Skeletal muscle cell (primary cell): ENCODE measurements at places on chromosomes 13 and 19.

DNA sequence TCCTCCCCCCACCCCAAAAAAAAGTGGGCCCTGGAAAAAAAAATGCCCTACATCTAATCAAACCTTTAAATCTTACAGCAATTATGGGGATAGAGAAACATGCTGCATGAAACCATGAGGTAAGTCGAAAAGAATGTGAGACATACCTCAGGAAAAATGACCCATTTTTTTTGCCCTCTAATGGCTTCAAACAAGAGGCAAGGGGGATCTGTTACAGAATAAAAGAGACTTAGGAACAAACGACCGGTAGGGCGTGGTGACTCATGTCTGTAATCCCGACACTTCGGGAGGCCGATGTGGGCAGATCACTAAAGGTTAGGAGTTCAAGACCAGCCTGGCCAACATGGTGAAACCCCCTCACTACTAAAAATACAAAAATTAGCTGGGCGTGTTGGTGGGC lies 8.4 kb downstream of the RGL3 start:
- DNase-seq = no peak

DNA sequence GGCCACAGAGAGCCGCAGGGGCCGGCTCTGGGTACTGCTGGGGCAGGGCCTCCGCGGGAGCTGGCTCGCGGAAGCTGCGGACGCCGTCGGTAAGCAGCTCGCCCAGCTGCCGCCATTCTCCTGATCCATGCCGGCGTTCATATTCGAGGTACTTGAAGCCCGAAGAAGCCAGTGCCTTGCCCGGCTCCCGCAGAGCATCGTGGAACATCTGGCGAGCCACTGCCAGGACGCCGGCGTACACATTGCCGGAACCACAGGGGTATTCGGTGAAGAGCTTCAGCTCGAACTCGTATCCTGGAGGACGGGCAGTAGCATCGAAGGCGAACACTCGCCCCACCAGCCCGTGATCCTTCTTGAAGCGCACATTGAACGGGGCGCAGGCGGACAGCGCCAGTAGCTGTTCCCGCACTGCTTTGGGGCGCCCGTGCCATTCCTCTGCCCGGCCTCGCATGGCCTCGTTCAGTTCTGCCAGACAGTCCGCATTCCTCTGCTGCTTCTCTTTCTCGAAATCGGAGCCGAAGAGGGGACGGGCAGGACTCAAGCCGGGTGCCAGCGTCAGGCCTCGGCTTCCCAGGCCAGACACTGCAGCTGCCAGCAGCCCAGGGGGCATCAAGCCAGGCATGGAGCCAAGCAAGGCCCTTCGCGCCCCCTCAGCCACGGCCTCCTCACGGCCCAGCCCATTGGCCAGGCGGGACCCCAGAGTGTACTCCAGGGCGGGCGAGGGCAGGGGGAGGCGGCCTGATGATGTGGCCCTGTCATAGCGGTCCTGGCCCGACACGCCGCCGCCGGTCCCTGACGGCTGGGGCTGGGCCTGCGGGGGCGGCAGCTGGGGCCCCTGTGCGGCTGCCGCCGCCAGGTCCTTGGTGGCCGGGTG lies 1.0 kb downstream of the IRF2BP1 start:
- DNase-seq = no peak

DNA sequence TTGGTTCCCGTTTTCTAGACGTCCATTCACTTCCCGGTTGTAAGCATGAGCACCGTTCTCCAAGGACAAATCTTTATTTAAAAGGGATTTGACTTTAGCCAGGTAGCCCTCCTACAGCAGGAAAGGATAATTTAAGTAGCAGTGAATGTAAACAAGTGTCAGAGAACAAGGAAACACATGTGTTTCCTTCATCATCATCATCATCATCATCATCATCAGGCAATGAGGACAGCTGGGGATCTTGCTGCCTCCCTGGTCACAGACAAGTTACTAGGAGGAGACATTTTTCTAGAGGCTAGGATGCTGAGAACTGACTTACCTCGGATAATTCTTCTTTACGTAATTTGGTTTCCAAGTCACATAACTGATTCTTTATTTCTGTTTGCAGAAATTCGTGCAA lies 14.3 kb downstream of the DNMT1 start:
- no peak for DNase-seq

DNA sequence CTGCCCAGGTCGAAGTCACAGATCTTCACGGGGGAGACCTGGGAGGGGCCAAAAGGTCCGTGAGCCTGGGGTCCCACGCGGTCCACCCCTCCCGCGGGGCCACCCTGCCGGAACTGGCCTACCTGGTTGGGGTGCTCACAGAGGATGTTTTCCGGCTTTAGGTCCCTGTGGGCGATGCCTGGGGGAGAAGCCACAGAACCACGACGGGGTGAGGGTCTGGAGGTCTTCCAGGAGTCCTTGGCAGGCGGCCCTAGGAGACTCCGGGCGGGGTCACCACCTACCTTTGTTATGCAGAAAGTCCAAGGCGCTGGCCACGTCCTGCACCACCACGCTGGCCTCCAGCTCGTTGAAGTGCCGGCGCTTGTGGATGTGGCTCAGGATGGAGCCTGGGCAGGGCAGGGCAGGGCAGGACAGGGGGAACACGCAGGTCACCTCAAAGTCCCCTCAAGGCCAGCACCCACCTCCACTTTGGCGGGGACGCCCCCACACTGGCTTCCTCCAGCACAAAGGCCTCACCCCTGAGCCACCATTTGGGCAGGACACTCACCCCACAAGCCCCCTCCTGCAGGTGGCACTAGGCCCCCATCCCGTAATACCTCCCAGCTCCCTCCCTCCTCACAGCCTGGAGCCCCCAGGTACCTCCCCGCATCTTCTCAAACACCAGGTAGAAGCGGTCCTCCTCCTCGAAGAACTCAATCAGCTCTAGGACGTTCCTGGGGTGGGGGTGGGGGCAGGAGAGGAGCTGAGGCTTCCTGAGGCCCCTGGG lies 8.4 kb downstream of the MKNK2 start:
- no peak for DNase-seq

DNA sequence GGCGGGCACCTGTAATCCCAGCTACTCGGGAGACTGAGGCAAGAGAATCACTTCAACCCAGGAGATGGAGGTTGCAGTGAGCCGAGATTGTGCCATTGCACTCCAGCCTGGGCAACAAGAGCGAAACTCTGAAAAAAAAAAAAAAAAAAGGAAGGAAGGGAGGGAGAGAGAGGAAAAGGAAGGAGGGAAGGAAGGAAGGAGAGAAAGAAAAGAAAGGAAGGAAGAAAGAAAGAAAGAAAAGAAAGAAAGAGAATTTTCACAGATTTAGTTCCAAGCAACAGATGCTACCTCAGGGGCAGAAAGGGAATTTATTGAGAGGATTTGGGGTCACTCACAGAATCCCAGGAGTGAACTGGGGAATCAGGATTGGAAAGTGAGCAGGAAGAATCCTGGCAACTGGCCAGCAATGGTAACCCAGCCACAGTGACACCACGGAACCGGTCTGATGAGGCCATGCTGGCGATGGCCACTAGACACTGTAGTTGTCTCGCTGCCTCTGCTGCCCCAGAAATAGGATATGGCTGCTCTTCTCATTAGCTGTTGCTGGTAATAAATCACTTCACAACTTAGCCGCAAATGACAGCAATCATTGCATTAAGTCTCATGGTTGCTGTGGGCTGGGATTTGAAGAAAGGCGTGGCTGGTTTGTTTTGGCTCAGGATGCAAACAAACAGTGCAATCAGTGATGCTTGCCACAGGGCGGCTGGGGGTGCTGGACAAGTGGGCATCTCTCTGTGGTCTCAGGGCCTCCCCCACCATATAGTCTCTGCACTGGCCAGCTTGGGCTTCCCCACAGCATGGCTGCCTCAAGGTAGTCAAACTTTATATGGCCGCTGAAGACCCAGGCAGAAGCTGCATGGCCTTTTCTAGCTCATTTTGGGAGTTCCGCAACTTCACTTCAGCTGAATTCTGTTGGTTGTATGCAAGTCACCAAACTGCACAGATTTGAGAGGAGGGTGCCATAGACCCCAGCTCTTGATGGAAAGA lies 5.2 kb upstream of the BCAM start:
- DNase-seq = no peak

- DNase-seq = no peak
Observed at GRCh38 chr19:681029-682019, 5.1 kb downstream of the FSTL3 start.

DNA sequence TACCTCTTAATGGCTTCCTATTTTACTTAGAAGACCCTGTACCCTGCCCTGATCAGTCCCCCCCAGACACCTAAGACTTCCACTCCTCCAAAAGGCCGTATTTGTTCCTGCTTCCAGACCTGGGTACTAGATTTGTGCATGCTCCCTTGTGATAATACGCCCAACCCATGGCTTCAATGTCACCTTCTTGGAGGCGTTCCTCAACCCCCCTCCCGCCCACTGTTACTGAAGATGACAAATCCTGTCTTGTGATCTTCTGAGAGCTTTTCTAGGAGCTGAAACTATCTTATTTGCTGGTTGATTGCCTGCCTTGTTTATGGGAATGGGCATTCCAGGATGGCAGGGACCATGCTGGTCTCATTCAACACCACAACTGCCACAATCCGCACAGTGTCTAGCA lies 9.4 kb downstream of the SLC25A23 start:
- DNase-seq = no peak

DNA sequence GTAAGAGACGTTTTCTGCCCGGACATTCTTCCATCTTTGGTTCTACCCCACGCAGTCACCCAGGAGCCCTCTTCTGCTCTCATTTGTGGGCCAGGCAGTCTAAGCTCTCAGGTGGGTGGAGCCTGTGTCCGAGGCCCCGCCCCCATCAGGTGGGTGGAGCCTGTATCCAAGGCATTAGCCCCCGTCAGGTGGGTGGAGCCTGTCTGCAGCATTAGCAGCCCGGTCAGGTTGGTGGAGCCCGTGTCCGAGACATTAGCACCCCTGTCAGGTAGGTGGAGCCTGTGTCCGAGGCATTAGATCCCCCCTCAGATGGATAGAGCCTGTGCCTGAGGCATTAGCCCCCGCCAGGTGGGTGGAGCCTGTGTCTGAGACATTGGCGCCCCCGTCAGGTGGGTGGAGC lies 45.5 kb upstream of the C13orf46 start:
- no peak for DNase-seq

GRCh38 chr13:111431206-111431605 lies 110.8 kb downstream of the TEX29 start:
- no peak for DNase-seq

- no peak for DNase-seq
Observed at GRCh38 chr13:92938486-92939020, 288.1 kb upstream of the GPC6 start.

- DNase-seq = no peak
Observed at GRCh38 chr19:18014197-18014596, 6.2 kb downstream of the ARRDC2 start.
